ENCODE measurements at places on chromosomes 13 and 19.

DNA sequence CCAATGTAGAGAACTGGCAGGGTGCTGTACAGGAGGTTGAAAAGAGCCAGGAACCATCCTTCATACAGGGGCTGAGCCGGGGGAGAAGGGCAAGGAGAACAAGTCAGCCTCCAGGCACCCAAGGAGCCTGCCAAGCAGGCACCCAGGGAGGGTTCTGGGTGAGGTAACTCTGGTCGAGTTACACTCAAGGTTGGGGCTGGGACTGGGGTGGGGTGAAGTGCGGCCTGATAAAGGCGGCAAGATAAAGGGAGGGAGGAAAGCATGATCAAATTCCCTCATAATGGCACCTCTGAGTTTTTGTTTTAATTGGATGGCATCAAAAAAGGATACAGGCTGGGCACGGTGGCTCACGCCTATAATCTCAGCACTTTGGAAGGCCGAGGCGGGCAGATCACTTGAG is 25.0 kb downstream of the ATP8B3 start:
- no peak overlapping the region for H3K27ac ChIP-seq
- H3K4me3 ChIP-seq, result no peak overlapping the region
- no peaks in the 10 kb centered on the region for H3K36me3 ChIP-seq
- no peaks in the 10 kb centered on the region for H3K27me3 ChIP-seq

- no peaks in the 10 kb centered on the region for H3K4me1 ChIP-seq
- H3K36me3 ChIP-seq, result no peaks in the 10 kb centered on the region
Observed at GRCh38 chr19:3479177-3479833, 1.0 kb downstream of the SMIM24 start.

DNA sequence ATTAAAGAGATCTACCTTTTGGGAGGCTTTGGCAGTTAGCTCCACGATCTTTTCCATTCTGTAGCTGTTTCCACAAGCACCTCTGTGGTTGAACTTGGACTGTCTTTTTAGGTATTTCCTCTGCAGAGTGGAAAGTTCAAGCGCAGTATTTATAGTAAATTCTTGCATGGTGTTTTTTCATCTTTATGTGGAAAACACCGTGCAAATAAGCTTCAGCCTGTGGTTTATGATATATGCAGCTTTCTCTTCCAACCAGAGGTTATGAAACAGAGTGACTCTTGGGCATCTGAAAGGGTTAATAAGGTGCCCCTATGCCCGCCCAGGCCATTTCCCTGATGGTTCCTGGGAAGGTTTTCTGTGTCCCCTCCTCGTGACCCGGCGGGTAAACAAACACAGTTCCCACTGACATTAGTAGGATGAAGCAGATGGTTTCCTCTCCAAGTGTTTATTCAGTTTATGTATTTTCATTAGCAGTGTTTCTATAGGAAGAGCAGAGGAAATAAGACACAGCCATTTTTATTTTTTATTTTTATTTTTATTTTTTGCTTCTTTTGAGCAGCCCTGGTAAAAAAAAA is 39.7 kb upstream of the RNF113B start:
- H3K4me1 ChIP-seq, result peaks cover 12% of the 10 kb centered on the region
- no peak overlapping the region for H3K4me3 ChIP-seq
- H3K27ac ChIP-seq, result no peak overlapping the region
- DNase-seq, result no peak
- no peaks in the 10 kb centered on the region for H3K27me3 ChIP-seq

- H3K27ac ChIP-seq, result no peak overlapping the region
- H3K27me3 ChIP-seq, result no peaks in the 10 kb centered on the region
- H3K4me1 ChIP-seq, result peaks cover 15% of the 10 kb centered on the region
Observed at GRCh38 chr19:1421218-1421957, 14.0 kb downstream of the DAZAP1 start.

- H3K36me3 ChIP-seq, result no peaks in the 10 kb centered on the region
- H3K4me1 ChIP-seq, result no peaks in the 10 kb centered on the region
- no peak overlapping the region for H3K27ac ChIP-seq
- DNase-seq, result no peak
Observed at GRCh38 chr13:99367663-99368448, 60.7 kb upstream of the GPR183 start.

DNA sequence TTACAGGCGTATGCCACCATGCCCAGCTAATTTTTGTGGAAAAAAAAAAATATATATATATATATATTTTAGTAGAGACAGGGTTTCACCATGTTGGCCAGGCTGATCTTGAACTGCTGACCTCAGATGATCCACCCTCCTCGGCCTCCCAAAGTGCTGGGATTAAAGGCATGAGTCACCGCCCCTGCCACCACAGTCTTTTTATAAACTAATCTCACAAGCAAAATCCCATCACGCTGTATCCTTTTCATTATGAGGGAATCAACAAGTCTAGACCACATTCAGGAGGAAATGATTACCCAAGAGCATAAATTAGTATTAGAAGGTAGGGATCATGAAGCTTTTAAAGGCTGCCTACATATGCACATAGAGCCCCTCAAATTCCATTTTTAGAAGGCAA is 210.6 kb upstream of the NBEA start:
- H3K27ac ChIP-seq, result no peak overlapping the region
- no peak overlapping the region for H3K4me3 ChIP-seq
- no peaks in the 10 kb centered on the region for H3K36me3 ChIP-seq
- DNase-seq, result no peak

DNA sequence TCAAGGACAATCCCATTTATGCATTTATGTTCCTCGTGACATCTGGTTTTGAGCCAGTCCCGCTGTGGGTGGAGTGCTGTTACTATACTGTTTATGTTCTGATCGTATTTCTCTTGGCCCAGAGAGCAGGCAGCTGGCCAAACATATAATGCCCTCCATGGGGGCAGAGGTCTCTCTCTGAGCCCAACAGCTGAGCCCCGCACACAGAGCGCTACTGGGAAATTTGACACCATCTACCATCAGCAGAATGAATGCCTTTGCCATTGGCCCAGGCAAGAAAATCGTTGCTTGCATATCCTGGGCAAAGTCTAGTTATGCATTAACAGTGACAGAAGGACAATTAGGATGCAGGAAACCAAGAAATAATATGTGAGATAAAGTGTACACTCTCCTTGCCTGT is 126.8 kb upstream of the CACNA1A start:
- DNase-seq, result no peak
- H3K4me3 ChIP-seq, result no peak overlapping the region
- no peaks in the 10 kb centered on the region for H3K36me3 ChIP-seq
- no peaks in the 10 kb centered on the region for H3K4me1 ChIP-seq
- H3K27ac ChIP-seq, result no peak overlapping the region
- H3K27me3 ChIP-seq, result no peaks in the 10 kb centered on the region

DNA sequence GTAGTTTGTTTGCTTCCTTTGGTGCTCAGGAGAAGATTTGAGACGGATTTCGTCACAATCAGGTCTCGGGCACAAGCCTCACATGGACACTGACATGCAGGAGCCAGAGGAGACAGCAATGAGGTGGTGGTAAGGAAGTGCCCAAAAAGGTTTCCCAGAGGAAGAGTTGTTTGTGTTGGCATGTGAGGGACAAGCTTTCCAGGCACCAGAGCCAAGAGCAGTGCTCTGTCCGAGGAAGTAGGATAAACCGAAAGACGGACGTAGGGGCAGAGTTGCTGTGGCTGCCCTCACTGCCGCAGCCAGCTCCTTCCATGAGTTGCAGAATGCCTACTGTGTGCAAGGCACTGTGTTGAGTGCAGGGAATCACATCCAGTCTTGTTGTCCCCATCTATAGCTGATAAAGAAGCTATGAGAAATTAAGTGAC is 27.7 kb downstream of the SAE1 start:
- H3K36me3 ChIP-seq, result no peaks in the 10 kb centered on the region
- no peak overlapping the region for H3K4me3 ChIP-seq
- peaks cover 21% of the 10 kb centered on the region for H3K4me1 ChIP-seq
- H3K27me3 ChIP-seq, result no peaks in the 10 kb centered on the region

DNA sequence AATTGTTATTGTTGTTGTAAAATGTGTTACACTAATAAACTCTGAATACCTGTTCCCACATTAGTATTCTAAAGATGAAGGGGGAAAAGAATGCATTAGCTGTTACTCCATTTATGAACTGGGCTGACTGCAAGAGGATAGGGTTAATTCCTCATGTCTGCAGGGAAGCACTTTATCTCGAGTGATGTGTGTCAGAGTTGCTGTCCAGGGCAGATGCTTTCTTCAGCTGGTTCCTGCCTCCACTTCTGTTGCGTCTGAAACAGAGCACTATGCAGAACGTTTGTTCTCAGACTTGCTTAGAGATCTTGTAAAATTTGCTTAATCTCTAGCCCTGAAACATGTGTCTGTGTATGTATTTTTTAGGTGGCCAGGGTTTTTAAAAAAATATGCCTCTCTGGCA is 318.8 kb downstream of the SPRY2 start:
- no peak overlapping the region for H3K4me3 ChIP-seq
- DNase-seq, result no peak
- no peaks in the 10 kb centered on the region for H3K4me1 ChIP-seq
- no peak overlapping the region for H3K27ac ChIP-seq

DNA sequence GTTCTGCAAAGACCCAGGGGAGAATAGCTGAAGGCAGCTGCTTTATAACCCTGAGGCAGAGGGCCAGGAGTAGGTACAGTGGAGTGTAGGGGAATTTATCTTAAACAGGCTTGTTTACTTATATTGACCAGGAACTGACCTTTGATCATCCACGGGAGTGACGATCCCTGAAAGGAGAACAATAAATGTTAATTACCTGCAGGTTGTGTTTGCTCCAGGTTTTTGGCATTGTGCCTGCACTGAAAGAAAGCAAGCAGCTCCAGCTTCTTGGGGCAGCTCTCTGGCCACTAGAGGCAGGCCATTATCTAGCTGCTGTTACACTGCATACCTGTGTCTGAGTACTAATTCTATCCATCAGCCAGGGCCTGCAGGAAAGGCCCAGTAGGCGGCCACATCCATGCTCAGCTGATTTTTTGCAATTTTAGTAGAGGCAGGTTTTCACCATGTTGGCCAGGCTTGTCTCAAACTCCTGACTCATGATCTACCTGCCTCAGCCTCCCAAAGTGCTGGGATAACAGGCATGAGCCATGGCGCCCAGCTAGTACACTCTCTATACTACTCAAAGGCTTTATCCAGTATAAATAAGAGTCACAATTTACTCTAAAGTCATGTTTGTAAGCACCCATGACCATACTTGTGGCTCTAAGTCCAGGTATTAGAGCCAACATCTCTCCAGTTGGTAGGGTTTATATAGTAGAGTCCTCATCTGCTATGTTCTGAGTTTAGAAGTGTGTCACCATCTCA is 8.5 kb upstream of the ZNF91 start:
- H3K27me3 ChIP-seq, result no peaks in the 10 kb centered on the region
- no peak overlapping the region for H3K27ac ChIP-seq
- no peak overlapping the region for H3K4me3 ChIP-seq
- H3K36me3 ChIP-seq, result no peaks in the 10 kb centered on the region
- no peak for DNase-seq

GRCh38 chr13:97256343-97256783 is 34.2 kb downstream of the MBNL2 start:
- DNase-seq, result no peak
- H3K4me3 ChIP-seq, result no peak overlapping the region
- H3K27ac ChIP-seq, result peak overlapping the region; percentile 75
- peaks cover 8% of the 10 kb centered on the region for H3K4me1 ChIP-seq
- H3K36me3 ChIP-seq, result no peaks in the 10 kb centered on the region

- peak overlapping the region; percentile 67 for H3K4me3 ChIP-seq
- H3K4me1 ChIP-seq, result no peaks in the 10 kb centered on the region
- H3K27me3 ChIP-seq, result no peaks in the 10 kb centered on the region
- H3K36me3 ChIP-seq, result no peaks in the 10 kb centered on the region
Observed at GRCh38 chr19:56508290-56508778, 679 bp downstream of the ZNF471 start.

DNA sequence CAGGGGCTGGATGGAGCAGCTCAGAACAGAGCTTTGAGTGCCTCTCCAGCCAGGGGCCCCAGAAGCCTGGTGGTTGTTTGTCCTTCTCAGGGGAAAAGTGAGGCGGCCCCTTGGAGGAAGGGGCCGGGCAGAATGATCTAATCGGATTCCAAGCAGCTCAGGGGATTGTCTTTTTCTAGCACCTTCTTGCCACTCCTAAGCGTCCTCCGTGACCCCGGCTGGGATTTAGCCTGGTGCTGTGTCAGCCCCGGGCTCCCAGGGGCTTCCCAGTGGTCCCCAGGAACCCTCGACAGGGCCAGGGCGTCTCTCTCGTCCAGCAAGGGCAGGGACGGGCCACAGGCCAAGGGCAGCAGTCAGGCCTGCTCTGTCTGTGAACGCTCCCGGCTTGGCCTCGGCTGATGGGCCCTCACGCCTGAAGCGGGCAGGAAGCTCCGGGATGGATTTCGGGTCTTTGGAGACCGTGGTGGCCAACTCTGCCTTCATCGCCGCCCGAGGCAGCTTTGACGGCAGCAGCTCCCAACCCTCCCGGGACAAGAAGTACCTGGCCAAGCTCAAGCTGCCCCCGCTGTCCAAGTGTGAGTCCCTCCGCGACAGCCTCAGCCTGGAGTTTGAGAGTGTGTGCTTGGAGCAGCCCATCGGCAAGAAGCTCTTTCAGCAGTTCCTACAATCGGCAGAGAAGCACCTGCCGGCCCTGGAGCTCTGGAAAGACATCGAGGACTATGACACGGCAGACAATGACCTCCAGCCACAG is at the start of gene GRK1:
Gene GRK1, plus strand, starts transcription at position 269 of the 751 bp plus-strand sequence. Its CDS starts 168 bp downstream, at position 437.
- H3K27me3 ChIP-seq, result no peaks in the 10 kb centered on the region
- DNase-seq, result peak; percentile 47
- H3K36me3 ChIP-seq, result no peaks in the 10 kb centered on the region
- no peaks in the 10 kb centered on the region for H3K4me1 ChIP-seq
- H3K4me3 ChIP-seq, result no peak within 1 kb of the TSS

- H3K27me3 ChIP-seq, result no peaks in the 10 kb centered on the region
- H3K4me3 ChIP-seq, result no peak overlapping the region
- no peak for DNase-seq
- no peaks in the 10 kb centered on the region for H3K36me3 ChIP-seq
Observed at GRCh38 chr13:106916329-106916976, 348.5 kb upstream of the ARGLU1 start.

DNA sequence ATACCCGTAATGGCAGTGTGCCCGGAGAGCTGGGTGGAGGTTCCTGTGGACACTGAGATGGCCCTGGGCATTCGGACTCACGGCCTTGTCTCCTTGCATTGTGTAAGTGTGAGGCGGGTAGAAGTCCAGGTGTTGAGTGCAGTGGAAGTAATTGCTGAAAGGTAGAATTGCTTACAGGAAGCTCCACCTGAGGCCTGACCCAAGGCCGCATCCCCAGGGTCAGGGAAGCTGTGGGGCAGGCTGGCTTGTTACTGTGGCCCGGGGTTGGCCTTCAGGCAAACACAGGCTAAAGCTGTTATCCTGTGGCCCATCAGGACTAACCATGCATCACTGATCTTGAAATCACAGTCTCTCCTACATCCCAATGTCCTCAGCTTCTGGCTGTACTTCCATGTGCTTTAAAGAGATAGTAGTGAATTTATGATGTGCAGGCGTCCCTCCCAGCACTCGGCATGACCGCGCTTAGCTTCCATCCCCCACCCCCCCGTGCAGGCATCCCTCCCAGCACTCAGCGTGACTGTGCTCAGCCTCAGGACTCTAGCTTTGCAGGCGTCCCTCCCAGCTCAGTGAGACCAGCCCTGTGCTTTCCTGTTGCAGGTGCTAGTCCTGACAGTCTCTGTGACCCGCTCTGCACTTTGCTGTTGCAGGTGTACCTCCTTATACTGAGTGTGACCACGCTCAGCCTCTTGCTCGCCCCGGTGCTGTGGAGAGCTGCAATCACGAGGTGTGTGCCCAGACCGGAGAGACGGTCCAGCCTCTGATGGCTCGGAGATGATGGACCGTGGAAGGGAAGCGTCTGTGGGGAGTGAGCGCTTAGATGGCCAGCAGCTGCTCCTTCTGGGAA is 35.6 kb upstream of the TFDP1 start:
- no peak overlapping the region for H3K27ac ChIP-seq
- no peaks in the 10 kb centered on the region for H3K36me3 ChIP-seq
- H3K4me1 ChIP-seq, result peaks cover 5% of the 10 kb centered on the region
- no peak for DNase-seq

Measured in breast epithelium (tissue), 4 donors.